ENCODE measurements at places on chromosomes 7 and 10. TPM values are rescaled to one million over a fixed set of nuclear protein-coding genes. Genes with fewer than 3 reads are reported as not detected.

CYP3A7 gene
- not detected for total RNA-seq

GIMAP8 gene
- 2.1 TPM for total RNA-seq

GBX1 gene
- not detected for total RNA-seq

ECHDC3 gene
- 4.5 TPM for total RNA-seq

TUBB8 gene
- total RNA-seq: not detected

FGL2 gene
- 616 TPM for total RNA-seq

BAIAP2L1 gene
- 0.92 TPM for total RNA-seq

MYH16 gene
- not detected for total RNA-seq

SPDYE2 gene
- total RNA-seq: not detected

SLC13A1 gene
- not detected for total RNA-seq

TEX36 gene
- total RNA-seq: not detected

ANK3 gene
- 464 TPM for total RNA-seq

BMPER gene
- total RNA-seq: 5.9 TPM

ITPRID1 gene
- total RNA-seq: not detected

ITIH2 gene
- 0.06 TPM for total RNA-seq

HMX2 gene
- total RNA-seq: not detected

ZNF786 gene
- total RNA-seq: 7.8 TPM

MEOX2 gene
- 18.0 TPM for total RNA-seq

CREB5 gene
- total RNA-seq: 4.4 TPM

LIPJ gene
- total RNA-seq: under 0.01 TPM

RBP3 gene
- total RNA-seq: not detected

Measured in aortic smooth muscle cell (primary cell).